ENCODE measurements at places on chromosomes 11 and 22.

GRCh38 chr22:20191000-20191515 lies 40.2 kb upstream of the CCDC188 start:
- no peak for DNase-seq

DNA sequence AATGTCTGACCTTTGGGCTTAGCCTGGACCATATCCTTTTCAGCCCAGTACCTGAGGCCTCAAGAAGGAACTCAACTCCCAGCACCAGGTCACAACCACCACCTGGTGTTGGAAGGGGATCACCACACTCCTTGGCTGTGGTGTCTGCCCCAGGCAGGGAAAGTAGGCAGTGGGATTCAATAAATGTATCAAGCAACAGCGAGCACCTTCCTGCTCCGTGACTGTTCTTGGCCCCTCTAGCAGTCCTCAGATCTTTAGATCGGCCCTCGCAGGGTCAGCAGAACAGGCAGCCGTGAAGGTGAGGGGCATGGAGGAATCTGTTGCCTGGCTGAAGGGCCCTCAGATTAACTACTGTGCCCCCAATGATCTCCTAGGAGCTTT lies 15.9 kb downstream of the ARFGAP2 start:
- DNase-seq = no peak

GRCh38 chr22:37601540-37602442 lies 6.8 kb upstream of the GGA1 start:
- DNase-seq = no peak

GRCh38 chr11:113674397-113674685 lies 31.8 kb downstream of the TMPRSS5 start:
- no peak for DNase-seq

Data from activated T-helper 1 cell treated with anti-CD3 and anti-CD28 coated beads, Interleukin-2, amount 50 U/mL, for 16 hours (primary cell).